ENCODE measurements at places on chromosomes 1 and 21. TPM values are rescaled to one million over a fixed set of nuclear protein-coding genes. Genes with fewer than 3 reads are reported as not detected.

DNA sequence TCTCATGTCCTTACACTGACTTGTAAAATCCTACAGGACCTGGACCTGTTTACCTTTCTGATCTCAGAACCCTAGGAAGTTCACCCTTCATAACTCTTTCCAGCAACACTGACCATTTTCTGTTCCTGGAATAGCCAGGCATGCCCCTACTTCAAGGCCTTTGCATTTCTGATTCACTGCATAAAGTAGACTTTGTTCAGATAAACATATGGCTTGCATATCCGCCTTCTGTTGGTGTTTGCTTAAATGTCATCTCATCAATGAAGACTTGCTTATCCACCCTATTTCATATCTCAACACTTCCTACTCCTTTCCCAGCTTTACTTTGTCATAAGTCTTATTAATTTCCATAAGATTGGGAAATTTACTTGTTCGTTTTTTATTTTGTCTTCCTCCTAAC, 57.4 kb downstream of the HSPA13 start:
- H3K36me3 ChIP-seq = no peaks in the 10 kb centered on the region
- DNase-seq = no peak
- no peak overlapping the region for H3K27ac ChIP-seq
- no peak overlapping the region for H3K4me3 ChIP-seq

OR2M3 gene
- polyA plus RNA-seq = 0.11 TPM

DR1 gene
- 133 TPM for polyA plus RNA-seq

DNA sequence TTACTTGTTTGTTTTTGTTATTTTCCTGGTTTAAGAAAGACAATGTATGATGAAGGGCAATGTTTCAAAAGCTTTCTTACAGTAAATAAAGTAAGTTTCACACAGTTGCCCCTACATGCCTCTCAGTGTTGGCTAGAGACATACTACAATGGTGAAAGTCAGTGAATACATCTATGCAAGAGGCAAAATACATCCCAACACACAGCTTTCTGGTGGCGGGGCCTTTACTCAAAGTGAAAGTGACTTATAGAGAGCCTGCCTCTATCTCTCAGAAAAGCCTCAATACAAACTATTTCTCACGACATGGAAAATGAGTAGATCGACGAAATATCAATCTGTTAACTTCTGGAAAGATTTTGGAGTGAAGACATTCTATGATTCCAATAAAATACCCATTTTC, 122.3 kb downstream of the SLC30A10 start:
- no peak overlapping the region for H3K4me3 ChIP-seq
- H3K36me3 ChIP-seq = no peaks in the 10 kb centered on the region
- no peak overlapping the region for H3K27ac ChIP-seq

- H3K4me3 ChIP-seq = peak within 1 kb of the TSS; percentile 73
- DNase-seq = peak; percentile 66
- no peaks in the 10 kb centered on the region for H3K27me3 ChIP-seq
- peak within 1 kb of the TSS; percentile 90 for H3K27ac ChIP-seq
- no peaks in the 10 kb centered on the region for H3K36me3 ChIP-seq
These were observed at the start of gene SYDE2 for GRCh38 chr1:85200463-85201339. TSS of gene SYDE2 (minus strand) at chr1:85201016. CDS start at chr1:85200996, 20 bp downstream.

DNA sequence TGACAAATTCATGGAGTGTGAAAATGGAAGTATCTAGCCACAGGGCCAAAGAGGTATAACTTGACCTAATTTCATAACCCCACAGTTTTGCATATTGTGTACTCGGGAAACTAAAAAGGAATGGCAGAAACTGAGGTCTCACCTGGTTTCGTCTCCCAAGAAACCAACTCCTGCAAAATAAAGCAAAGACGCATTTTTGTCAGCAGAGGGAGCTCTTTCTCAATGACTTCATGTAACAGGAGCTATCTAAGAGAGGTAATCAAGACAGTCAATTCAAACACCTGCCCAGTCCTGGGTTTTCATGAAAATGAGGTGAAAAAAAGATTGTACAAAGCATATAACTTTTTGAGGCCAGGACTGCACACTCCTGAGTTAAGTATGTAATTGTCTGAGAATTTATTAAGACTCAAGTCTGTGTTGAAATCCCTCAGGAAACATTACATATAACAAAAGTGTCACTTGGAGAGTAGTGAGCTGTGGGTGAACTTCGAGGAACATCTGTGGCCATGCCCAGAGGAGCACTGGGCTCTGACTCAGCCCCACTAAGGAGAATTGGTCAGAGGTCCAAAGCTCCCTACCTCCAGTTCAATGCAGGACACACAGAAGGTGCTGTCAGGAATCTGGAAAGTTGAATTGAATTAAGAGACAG, 17.6 kb downstream of the FCRL4 start:
- H3K27ac ChIP-seq = no peak overlapping the region
- H3K27me3 ChIP-seq = no peaks in the 10 kb centered on the region
- H3K36me3 ChIP-seq = no peaks in the 10 kb centered on the region

- H3K4me1 ChIP-seq = peaks cover 49% of the 10 kb centered on the region
- no peak for DNase-seq
- H3K4me3 ChIP-seq = peak overlapping the region; percentile 89
- H3K27ac ChIP-seq = peak overlapping the region; percentile 96
These were observed 1.7 kb downstream of the PTP4A2 start for GRCh38 chr1:31936278-31936980.

DNA sequence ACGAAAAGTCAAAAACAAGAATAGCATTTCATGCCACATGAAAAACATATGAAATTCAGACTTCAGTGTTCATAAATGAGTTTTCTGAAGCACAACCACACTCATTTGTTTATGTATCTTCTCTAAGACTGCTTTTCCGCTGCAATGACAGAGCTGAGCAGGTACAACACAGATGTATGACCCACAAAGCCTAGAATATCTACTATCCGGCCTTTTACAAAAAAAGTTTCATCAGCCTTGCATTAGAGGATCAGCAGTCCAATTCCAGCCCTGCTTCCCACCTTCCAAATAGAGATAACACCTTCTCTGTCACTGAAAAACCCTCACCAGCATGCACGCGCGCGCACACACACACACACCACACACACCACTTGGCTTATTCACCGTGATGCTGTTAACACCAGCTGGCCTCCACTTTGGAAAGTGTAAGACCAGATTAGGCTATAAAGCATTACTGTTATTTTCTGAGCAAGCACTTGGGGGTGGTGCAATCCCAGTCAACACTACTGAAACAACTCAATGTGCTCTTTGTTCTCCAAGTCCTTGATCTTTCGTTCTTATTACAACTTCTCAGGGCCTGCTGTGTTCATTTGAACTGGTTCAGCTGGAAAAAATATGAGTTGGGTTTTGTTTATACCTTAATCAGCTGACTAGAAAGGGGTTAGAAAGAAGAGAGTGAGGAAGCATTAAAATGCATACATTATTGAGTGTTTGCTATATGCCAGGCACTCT, 90.0 kb downstream of the GLUL start:
- H3K36me3 ChIP-seq = no peaks in the 10 kb centered on the region
- no peaks in the 10 kb centered on the region for H3K27me3 ChIP-seq
- DNase-seq = peak; percentile 82
- peaks cover 53% of the 10 kb centered on the region for H3K4me1 ChIP-seq
- no peak overlapping the region for H3K4me3 ChIP-seq
- peak overlapping the region; percentile 63 for H3K27ac ChIP-seq

COP1 gene
- 63.7 TPM for polyA plus RNA-seq

DNA sequence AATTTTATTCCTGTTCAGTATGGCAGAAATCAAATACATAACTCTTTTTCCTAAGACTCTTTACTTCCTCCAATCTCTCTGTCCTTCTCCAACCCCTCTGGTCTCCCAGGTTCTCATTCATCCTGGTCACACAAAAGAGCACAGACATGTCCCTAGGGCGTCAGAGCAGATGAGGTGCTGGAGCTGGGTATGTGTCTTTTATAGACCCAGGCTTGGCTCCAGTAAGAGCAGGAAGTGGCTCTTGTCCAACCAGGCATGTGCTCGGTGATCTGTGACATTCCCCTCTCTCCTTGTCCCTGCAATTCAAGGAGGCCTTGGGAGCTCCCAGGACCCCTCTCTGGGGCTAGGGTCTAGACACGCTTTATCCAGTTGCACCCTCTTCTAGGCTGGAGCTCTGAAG, 18.0 kb upstream of the LCE2D start:
- no peaks in the 10 kb centered on the region for H3K36me3 ChIP-seq
- H3K4me1 ChIP-seq = no peaks in the 10 kb centered on the region
- no peaks in the 10 kb centered on the region for H3K27me3 ChIP-seq

DNA sequence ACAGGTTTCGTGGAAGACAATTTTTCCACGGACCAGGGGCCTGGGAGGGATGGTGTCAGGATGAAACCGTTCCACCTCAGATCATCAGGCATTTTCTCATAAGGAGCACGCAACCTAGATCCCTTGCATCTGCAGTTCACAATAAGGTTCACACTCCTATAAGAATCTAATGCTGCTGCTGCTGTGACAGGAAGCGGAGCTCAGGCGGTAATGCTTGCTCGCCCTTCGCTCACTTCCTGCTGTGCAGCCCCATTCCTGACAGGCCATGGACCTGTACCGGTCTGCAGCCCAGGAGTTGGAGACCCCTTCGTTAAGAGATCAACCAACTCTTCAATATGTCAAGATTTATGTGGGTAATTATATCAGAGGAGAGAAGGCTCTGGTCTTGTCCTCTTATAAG, 3.3 kb upstream of the DHX9 start:
- DNase-seq = no peak
- H3K27me3 ChIP-seq = no peaks in the 10 kb centered on the region
- H3K27ac ChIP-seq = no peak overlapping the region
- H3K4me3 ChIP-seq = no peak overlapping the region

DNA sequence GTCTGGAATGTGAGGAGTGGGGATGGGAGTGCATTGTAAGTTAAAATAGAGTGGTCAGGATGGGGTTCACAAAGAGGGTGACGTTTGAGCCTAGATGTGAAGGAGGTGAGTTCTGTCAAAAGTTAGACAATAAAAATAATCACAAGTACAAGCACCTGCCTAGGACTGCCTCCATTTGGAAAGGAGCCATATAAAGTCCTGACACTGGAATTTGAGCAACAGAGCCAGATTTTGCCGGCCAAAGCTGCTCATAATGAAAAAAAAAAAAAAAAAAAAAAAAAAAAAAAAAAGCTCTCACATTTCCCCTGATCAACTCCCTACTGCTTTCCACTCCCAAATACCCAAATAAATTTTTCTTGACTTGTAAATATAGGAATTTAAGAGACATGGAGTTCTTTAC, 4.1 kb downstream of the PALMD start:
- no peak for DNase-seq
- peaks cover 14% of the 10 kb centered on the region for H3K4me1 ChIP-seq
- H3K27ac ChIP-seq = peak overlapping the region; percentile 67
- no peaks in the 10 kb centered on the region for H3K36me3 ChIP-seq
- H3K27me3 ChIP-seq = no peaks in the 10 kb centered on the region
- H3K4me3 ChIP-seq = no peak overlapping the region

DNA sequence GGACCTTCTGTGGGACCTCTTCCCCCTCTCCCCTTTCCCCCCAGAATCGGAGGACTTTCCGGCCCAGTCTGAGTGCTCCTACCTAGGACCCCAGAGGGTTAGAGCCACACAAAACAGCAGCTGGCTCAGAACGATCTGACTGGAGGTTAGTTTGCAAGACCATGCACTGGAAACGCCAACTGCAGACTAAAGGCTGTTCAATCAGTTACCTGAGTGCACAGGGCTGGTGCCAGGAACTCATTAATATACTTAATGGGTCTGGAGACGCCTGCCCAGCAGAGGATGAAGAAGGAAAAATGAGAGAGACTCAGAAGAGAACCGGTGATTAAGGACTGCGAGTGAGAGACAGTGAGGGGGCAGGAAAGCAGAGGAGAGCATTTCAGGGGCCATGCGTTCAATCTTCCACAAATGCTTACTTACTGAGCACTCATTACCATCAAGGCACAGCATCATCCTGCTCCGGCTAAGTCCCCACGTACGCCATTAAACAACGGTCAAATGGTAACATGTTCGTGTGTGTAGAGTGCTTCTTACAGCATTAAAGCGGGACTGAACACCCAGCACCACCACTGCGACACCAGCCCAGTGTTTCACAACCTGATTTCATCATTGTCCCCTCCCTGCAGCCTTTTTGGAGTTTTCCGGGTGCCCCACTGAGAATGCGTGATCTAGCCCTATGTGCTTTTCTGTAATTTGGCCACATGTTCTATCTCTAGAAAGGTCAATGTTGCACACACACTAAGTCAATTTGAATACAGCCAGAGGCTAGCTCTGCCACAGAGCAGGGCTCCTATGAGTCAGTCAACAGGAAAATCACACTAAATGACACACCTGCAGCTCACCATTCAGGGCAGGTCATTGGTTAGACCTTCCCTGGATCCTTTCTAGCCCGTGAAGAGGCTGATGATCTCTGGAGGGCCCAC, 7.6 kb downstream of the ENO1 start:
- peaks cover 18% of the 10 kb centered on the region for H3K4me1 ChIP-seq
- no peak for DNase-seq
- H3K27ac ChIP-seq = no peak overlapping the region

DNA sequence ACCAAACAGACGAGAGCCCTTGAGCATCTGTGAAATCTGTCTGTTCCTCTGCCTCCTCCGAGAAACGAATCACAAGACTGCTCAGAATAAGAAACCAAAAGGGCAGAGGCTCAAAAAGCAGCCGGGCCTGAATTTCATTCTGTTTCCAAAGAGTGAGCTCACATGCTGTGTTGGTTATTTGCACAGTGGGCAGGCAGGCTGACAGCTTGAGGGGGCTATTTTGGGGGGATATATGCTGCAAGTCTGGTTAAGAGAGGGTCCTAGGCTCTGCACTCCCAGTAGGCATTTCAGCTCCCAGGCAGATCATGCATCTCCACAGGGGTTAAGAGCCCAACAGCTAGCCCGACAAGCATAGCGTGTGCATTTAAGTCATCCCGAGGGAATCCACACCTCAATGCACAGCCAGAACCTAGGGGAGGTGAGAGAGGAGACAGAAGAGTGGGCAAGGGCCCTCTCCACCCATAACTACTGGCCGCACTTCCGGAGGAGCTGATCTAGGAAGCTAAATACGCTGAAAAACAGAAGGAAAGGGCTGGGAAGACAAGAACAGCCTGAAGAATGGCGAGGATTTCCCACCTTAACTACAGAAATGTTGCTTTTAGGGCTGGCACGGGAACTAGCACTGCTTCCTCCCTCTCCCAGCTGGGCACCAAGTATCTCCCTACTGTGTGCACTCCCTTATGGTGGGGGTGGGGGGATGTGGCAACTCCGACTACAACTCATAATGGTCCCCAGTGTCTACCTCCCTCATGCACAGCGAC, 3.7 kb downstream of the PGBD5 start:
- no peaks in the 10 kb centered on the region for H3K27me3 ChIP-seq
- H3K36me3 ChIP-seq = no peaks in the 10 kb centered on the region
- peaks cover 25% of the 10 kb centered on the region for H3K4me1 ChIP-seq
- H3K27ac ChIP-seq = no peak overlapping the region
- H3K4me3 ChIP-seq = no peak overlapping the region

GRCh38 chr1:70707214-70707613, 296.1 kb downstream of the CTH start:
- no peaks in the 10 kb centered on the region for H3K4me1 ChIP-seq
- DNase-seq = no peak
- H3K36me3 ChIP-seq = no peaks in the 10 kb centered on the region
- no peak overlapping the region for H3K4me3 ChIP-seq

Measured in testis (tissue), 5 donors.